ENCODE measurements at places on chromosomes 5 and 9.

DNA sequence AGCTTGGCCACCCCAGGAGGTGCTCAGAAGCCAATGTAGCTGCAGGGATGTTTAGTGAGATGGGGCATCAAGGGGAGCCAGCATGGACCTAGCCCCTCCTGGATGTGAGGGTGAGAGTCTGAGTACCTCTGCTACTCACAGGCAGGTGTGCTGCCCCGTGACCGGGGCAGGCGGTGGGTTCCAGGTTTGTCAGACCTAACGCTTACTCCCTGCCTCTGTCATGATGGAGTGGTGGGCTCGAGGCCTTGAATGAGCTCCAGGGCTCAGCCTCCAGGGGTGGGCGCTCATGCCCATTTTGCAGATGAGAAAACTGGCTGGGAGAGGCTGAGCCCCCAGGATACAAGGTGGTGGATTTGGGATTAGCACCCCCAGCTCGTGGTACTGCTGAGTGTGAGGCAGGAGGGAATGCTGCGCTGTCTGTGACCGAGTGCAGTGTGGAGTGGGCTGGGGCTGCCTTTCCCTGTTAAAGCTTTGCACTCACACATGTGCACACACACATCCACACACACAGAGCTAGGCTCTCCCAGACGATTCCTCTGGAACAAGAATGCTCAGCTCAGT, 1.5 kb downstream of the RXRA start:
- no peak for DNase-seq

DNA sequence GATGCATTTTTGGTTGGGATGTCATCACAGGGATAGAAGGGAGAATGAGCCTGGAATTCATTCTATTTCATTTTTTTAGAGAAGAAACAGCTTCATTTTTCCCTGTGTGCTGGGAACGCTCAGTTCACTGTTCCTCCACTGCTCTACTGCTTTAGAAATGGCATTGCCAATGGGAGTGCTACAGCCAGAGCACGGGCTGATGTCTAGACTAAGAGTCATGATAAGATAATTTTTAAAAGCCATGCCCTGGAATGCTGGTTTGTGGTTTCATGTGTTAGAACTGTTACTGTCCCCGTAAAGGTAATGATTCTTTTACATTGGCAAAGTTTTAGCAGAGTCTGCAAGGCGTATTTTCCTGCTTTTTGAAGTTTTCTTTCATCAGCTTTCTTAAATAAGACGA, 119.6 kb downstream of the SEMA6A start:
- DNase-seq, result no peak

DNA sequence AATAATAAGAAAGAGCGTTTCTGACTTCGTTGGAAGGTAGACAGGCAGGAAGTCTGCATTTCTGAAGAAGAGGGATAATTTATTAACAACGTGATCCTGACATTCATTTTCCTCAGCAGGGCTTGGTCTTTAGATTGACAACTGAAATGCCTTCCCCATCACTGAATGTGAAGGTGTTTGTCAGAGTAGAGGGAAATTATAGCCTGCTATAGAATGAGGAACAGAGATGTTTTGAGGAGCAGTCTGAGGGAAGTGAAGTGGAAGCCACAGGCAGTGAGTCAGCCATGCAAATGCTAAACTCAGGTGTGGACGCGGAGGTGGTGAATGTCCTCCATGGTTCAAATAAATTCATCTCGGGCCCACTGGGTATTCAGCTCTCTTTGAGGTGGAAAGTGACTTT, 30.5 kb downstream of the C7 start:
- no peak for DNase-seq

- DNase-seq, result no peak
These were observed 23.0 kb downstream of the RFX3 start for GRCh38 chr9:3502560-3503398.

GRCh38 chr9:89892920-89893319, 288.1 kb downstream of the GADD45G start:
- no peak for DNase-seq

DNA sequence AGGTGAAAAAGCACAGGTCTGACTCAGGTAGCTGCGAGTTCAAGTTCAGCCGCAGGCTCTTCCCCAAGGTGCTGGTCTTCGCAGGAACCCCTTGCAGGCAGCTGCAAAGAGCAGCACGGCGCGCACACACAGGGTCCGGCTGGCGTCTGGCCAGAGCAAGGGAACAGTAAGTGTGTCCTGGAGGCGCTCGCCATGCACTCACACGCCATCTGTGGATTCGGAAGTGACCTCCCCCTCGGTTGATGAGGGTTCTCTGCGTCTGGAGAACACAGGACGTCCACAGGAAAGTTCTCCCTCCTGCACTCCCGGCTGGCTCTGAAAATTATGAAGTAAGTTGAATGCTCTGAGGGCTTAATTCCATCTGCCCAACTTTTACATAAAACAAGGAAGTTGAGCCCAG, 14.0 kb upstream of the EGFL7 start:
- no peak for DNase-seq

GRCh38 chr5:80064124-80064523, 29.0 kb downstream of the THBS4 start:
- no peak for DNase-seq

- no peak for DNase-seq
These were observed 25.9 kb downstream of the MTRR start for GRCh38 chr5:7894860-7895259.

DNA sequence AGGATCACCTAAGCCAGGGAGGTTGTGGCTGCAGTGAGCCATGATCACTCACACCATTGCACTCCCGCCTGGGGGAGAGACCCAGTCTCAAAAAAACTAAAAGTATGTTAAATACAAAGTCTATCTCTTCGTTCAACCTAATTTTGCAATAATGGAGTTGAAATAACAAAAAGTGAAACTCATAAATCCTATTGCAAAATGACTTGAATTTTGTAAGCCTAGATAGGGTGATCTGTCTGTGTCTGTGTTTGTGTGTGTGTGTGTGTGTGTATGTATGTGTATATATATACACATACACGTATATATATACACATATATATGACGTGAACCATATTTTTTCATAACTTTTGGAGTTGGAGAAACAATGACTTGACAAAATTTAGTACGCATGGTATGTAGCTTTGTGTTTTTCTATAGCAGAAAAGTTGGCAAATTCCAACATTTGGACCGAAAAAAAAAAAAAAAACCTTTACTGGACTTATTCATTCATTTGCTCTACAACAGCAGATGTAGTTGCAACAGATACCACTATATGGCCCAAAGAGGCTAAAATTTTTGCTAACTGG, 76.9 kb upstream of the CDH6 start:
- no peak for DNase-seq

GRCh38 chr5:68407311-68408239, 192.0 kb downstream of the PIK3R1 start:
- no peak for DNase-seq

DNA sequence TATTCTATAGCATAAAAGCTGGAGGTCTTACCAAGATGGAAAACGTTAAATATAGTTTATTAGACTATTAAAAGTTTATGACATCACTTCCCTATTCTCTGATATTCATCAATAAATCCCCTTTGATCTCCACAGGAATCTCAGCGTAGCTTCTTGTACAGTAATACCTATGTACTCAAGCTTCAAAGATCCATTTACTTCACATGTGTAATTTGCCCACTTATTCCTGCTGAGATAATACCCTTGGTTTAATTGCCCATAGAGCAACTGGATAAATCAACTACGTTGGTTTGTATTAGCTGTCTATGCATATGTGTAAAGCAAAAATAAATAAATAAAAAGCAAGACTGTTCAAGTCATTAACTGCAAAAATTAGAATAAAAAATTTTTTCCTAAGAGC, 219.7 kb downstream of the EFNA5 start:
- DNase-seq, result no peak

- DNase-seq, result no peak
These were observed 88.8 kb downstream of the SETX start for GRCh38 chr9:132266017-132266416.

GRCh38 chr9:84756171-84756570, 86.6 kb downstream of the NTRK2 start:
- DNase-seq, result no peak

DNA sequence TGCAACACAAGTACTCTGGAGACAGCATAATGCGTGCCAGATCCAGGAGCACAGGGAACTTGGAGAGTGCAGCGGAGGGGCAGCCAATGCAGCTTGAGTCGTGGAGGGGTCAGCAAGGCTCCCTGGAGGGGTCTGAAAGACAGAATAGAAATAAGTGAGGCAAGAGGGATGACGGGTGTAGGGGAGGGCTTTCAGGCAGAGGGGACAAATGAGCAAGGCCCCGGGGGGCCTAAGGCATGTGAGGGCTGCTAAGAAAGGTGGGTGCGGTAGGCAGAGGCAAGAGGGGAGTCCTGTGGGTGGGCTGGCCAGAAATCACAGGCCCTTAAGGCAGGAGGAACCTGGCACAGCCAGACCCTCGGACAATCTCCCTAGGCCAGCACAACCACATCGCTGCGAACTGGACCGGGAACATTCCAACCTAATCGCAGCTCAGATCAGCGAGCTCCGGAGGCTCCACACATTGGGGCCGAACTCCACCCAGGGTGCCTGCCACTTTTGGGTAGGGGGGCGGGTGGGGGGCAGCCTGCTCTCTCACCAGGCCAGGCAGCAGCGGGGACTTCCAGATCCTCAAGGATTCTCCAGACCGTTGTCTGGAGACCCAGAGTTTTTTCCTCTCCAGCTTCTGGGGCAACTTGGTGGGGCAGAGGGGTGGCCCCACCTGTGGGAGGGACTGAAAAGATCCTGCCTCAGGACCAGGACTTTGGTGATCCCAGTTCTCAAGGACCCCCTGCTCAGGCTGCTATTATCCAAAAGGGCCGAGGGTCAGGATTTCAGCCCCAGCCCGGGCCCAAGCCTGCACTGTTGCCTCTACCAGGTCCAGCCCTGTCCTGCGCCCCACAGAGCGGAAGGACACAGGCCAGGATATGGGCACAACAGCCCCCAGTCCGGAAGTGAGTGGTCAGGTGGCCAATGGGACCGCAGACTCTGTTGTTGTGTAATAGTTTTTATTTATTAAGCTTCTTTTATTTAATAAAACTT, 22.7 kb upstream of the CYSTM1 start:
- DNase-seq, result no peak

- no peak for DNase-seq
These were observed 240.5 kb upstream of the CHD1 start for GRCh38 chr5:99169309-99169708.

All from stimulated activated CD4-positive, alpha-beta T cell treated with anti-CD3 and anti-CD28 coated beads, Interleukin-1b, Interleukin-23, amount 100 ng/mL, for 1 hour (primary cell).